HFFc6 (cell line): ENCODE measurements at places on chromosomes 2 and 18.
A peak's percentile ranks its signal among the peaks of the same experiment; 100 is the strongest.

DNA sequence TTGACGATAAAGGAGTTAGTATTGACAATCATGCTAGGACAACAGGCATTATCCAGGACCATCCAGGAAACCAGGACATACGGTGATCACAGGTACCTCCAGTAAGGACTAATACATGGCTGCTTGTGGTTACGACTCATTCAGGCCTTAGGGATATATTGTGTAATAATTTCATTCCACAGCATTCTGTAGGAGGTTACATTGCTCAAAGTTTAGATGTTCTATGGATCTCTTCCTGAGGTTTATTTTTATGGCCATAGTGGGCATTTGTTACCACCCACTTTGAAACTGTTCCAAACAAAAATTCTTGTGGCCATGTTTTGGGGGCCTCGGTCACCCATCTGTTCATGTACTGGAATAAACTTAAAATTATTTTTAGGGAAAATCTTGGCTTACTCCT lies 431.6 kb downstream of the METTL4 start:
- DNase-seq = peak; percentile 50

- peak; percentile 94 for DNase-seq
These were observed 34.7 kb downstream of the RALB start for GRCh38 chr2:120287183-120288015.

GRCh38 chr18:72808680-72809079 lies 59.1 kb downstream of the NETO1 start:
- no peak for DNase-seq

GRCh38 chr2:240155745-240156390 lies 15.4 kb upstream of the OTOS start:
- DNase-seq = no peak

DNA sequence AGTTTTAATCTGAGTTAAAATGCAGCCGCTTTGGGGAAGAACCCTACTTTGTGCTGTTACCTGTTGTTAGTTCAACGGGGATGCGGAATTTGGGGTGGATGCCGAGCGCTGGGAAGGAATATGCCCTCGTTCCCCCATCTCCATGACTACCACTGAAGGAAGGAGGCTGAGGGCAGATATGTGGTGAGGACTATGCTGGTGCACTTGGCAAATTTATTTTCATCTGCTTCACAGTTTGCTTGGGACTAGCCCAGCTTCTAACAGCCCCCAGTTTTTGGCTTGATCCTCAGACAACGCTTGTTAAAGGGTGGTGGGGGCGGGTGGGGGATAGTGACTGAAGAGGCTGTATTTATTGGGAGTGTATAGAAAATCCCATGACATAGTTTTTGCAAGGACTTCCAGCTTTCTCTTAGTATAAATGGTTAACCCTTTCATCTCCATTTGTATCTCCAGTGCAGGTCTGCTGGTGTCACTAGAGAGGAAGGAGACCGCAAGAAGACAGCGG lies 100.8 kb downstream of the COLEC12 start:
- no peak for DNase-seq

DNA sequence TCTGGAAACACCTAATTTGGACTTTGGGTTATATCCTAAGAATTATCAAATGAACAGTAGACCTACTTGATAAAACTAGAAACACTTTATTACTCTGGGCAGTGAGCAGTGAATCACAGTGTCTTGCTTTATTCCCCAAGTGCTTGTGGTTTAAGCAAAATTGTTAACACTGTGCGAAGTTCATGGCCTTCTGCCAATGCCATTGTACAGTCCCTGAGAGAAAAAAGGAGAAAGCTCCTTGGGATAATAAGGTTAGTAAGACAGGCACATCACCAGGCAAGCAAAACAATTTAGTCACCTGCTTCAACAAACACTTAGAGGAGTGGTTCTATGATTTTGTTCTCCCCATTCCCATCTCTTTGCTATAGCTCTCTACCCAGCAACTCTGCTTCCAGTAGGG lies 39.8 kb downstream of the ADCYAP1 start:
- peak; percentile 1 for DNase-seq

DNA sequence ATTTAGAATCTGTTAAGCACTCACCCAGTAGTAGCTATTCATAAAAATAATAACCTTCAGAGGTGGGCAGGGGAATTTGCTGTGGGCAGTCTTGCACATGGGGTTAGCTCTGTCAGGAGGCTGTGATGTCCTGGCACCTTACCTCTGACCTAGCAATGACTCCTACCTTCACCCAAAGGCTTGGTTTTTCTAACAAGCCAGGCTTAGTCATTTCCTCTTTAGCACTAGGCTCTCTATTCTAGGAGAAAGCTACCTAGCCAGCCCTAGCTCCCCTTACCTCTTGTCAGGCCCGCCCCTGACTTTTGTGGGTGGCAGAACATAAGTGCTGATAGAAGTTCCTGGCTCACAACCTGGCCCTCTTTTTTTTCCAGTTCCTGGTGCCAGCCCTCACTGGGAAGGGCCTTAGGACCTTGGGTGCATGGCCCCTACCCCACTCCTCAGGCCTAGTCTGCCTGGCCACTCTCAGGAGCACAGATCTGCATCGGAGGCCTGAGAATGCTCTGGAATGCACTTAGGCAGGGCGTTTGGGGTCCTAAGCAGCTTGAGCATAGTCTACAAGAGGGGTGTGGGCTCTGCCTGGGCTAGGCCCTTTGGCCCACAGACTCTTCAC lies 17.7 kb downstream of the CPLX4 start:
- no peak for DNase-seq

- no peak for DNase-seq
These were observed 81.6 kb upstream of the CYRIA start for GRCh38 chr2:16747257-16747656.

GRCh38 chr18:4311136-4311535 lies 144.0 kb downstream of the DLGAP1 start:
- no peak for DNase-seq

DNA sequence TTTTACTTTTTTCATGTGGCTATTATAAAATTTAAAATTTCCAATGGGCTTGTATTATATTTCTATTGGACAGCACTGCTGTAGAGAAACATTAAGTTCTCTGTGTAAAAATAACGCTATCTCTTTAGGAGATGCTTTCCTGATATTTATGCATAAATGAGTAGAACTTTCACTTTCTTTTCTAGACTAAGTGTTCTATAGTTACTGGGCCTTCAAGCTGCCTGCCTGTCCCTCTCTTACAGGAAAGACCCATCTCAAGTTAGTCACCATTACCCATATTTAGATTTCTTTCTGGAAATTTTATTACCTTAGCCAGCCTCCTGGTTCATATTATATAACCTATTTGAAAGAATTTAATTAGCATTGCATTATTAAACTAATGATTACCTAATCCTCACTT lies 4.8 kb downstream of the ITGA4 start:
- no peak for DNase-seq

GRCh38 chr2:216221811-216222210 lies 112.7 kb downstream of the XRCC5 start:
- peak; percentile 69 for DNase-seq

- no peak for DNase-seq
These were observed 53.7 kb upstream of the TANC1 start for GRCh38 chr2:158914731-158915130.

DNA sequence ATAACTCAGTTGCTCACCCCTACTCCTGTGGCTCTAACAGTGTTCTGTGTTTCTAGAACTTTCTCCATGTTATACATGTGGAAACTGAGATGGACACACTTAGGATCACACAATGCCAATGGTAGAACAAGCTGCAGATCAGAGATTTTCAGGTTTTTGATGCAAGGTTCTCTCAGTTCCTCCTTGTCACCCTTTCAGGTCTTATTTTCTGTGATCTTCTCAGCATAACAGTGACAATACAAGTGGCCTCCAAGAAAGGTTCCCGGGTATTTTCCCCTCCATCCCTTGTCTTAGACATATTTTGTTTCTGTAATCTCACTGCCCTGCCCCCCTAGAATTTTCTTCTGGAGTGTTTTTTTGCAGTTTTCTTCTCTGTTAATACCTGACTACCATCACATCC lies 6.2 kb upstream of the MGAT5 start:
- no peak for DNase-seq
